Lower leg skin (tissue), 4 donors: ENCODE measurements at places on chromosomes 5 and 9. TPM values are rescaled to one million over a fixed set of nuclear protein-coding genes. Genes with fewer than 3 reads are reported as not detected.
A peak's percentile ranks its signal among the peaks of the same experiment; 100 is the strongest.

TTC16 gene
- not detected for total RNA-seq

DNA sequence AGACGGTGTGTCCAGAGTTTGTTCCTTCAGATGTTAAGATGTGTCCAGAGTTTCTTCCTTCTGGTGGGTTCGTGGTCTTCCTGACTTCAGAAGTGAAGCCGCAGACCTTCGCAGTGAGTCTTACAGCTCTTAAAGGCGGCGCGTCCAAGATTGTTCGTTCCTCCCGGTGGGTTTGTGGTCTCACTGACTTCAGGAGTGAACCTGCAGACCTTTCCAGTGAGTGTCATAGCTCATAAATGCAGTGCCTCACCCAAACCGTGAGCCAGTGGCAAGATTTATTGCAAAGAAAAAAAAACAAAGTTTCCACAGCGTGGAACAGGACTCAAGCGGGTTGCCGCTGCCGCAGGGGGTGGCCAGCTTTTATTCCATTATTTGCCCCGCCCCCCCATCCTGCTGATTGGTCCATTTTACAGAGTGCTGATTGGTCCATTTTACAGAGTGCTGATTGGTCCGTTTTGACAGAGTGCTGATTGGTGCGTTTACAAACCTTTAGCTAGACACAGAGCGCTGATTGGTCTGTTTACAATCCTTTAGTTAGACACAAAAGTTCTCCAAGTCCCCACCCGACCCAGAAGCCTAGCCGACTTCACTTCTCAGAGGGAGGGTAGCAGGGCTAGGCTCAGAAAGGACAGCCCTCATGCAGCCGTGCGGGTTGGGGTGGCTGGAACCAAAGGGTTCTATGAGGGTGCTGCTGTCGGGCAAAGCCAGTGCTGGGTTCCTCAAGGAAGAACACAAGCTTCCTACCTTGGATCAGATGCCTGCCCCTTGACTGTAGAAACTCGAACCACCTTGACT, 9.1 kb upstream of the RNF130 start:
- peak; percentile 81 for DNase-seq

- no peak for DNase-seq
Observed at GRCh38 chr5:142032747-142033631, 20.2 kb upstream of the GNPDA1 start.

BTNL8 gene
- total RNA-seq: 0.26 TPM

PCDHGA1 gene
- 0.54 TPM for total RNA-seq

DNA sequence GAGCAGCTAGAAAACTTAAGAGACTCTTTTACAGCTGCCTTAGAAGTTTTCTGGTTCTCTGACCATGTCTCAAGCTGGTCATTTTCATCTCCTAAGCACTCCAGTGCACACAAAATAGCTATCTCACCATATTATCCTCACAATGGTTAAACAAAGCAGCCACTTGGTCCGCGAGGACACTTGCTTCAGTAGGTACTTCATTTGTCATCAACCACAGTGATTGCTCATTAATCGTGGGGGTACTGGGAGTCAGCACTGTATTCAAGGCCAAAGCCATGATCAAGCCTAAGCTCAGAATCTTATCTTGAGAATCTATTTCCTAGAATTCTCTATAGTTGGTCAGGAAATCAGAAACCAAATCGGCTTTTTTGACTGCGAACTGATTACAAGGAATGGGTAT, 2.9 kb downstream of the ARL14EPL start:
- DNase-seq: no peak

ANKRD31 gene
- 0.13 TPM for total RNA-seq

DNA sequence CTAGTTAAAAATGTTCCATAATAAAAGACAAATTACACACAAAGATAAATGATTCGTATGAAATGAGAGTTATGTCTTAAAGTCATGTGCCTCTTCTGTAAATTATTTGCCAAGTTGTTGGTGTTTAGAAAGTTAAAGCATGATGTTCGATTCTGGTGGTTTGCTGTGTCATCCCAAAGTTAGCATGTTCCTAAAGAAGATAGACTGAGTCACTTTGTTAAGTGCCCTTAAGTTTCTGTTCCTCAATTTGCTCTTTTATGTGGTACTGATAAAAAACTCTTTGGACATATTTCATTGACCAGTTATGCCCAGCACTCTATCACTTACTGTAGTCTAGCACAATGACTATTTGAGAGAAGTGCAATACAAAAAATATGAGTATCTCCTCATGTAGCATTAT, 366.9 kb upstream of the ZNF608 start:
- no peak for DNase-seq

GRCh38 chr9:85414390-85414789, 327.4 kb downstream of the AGTPBP1 start:
- DNase-seq: no peak

DNA sequence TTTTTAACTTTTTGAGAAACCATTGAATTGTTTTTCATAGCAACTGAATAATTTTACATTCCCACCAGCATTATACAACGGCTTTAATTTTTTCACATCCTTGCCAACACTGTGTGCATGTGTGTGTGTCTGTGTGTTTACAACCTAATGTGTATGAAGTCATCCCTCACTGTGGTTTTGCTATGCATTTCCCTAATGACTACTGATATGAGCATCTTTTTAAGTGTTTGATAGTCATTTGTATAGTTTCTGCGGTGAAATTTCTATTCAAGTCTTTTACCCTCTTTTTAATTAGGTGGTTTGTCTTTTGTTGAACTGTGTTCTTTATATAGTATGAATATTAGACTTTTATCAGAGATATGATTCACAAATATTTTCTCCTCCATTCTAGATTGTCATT, 263.1 kb upstream of the COX7C start:
- DNase-seq: no peak

SLCO6A1 gene
- total RNA-seq: not detected

DNA sequence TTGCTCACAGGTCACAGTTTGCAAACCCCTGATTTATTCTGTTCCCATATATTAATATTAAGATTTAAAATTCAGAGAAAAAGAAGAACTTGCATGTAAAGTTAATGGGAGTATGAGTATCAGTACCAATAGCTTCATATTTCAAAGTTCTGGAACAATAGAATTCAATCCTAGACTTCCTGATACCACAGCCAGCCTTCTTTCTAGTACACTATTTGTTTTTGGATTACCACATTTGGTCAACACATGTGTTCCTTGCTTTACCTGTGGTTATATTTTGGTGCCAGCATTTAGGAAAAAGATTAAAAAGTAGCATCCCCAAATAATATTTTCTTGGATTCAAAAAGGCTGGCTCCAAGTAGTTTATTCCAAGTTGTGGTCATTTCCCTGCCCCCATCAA, 49.5 kb downstream of the SPINK5 start:
- DNase-seq: no peak

- DNase-seq: no peak
Observed at GRCh38 chr5:133589286-133589685, 23.1 kb downstream of the FSTL4 start.

GRCh38 chr5:143040622-143041021, 270.4 kb downstream of the ARHGAP26 start:
- DNase-seq: no peak

SPAAR gene
- 0.66 TPM for total RNA-seq
